ENCODE measurements at places on chromosomes 13 and 19.

GRCh38 chr19:16527334-16527935, 14.8 kb downstream of the CHERP start:
- no peak for DNase-seq

DNA sequence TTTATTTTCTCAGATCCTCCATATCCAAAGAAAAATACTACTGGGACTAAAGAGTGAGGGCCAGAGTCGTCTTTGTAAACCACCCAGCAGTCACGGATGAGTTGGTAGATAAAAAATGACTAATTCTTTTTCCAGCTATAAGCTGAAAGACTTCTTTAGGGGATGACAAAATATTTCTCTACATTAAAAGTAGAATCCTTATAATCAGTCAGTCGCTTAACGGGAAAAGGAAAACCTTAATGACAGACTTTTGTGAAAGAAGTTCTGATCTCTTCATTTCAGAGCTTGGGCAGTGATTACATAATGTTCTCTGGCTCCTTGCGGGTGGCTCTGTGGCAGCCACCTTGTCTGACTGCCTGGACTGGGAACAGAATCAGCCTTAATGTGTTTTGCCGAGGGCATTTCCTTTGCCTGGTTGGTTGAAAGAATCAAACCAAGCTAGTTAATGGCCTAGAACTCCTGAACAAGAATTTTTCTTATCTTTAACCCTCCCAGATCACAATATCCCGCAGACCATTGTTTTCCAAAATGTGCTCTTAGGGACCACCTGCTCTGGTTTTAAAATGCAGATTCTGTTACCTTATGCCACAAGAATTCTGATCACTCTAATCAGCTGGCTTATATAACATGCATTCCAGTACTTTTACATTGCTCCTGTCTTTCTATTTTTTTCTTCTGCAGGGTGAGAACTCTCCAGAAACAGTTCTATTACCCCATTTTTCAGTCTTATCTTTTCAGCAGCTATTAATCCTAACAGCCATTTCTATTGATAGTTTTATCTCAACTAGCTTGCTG, 2.5 kb downstream of the ITM2B start:
- DNase-seq = no peak

- DNase-seq = peak; percentile 83
These were observed at the start of gene ZNF865 for GRCh38 chr19:55605637-55606470. Gene ZNF865, plus strand, starts transcription at chr19:55605647. Its CDS starts 7,972 bp downstream, at chr19:55613619.

DNA sequence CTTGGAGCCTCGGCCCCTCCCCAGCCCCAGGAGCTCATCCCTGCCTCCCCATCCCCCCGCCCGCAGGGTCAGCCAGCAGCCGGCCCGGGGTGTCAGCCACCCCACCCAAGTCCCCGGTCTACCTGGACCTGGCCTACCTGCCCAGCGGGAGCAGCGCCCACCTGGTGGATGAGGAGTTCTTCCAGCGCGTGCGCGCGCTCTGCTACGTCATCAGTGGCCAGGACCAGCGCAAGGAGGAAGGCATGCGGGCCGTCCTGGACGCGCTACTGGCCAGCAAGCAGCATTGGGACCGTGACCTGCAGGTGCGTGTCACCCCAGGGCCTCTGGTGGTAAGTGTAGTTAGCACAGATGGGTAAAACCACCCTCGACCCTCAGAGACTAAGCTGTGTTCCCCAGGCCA, 13.8 kb downstream of the MAP1S start:
- DNase-seq = no peak

GRCh38 chr13:24284889-24285565, 24.4 kb upstream of the C1QTNF9 start:
- DNase-seq = peak; percentile 10

- no peak for DNase-seq
These were observed 54.6 kb downstream of the SPATA13 start for GRCh38 chr13:24215126-24215525.

GRCh38 chr19:2500841-2501261, 24.9 kb downstream of the GADD45B start:
- DNase-seq = no peak

DNA sequence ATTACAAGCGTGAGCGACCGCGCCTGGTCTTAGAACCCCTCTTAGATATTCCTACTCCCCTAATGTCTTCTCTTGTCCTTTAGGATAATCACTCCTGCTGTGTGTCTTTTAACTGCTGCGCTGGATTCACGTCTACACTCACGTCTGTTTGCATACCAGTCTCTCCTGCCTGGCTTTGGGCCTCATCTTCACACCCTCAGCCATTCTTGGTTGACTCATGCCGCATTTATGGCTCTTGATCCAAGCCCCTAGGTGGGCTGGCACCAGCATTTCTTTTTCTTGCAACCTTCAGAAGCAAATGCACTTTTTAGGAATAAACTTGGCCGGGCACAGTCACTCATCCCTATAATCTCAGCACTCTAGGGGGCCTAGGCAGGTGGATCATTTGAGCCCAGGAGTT, 22.7 kb downstream of the MYO9B start:
- no peak for DNase-seq

DNA sequence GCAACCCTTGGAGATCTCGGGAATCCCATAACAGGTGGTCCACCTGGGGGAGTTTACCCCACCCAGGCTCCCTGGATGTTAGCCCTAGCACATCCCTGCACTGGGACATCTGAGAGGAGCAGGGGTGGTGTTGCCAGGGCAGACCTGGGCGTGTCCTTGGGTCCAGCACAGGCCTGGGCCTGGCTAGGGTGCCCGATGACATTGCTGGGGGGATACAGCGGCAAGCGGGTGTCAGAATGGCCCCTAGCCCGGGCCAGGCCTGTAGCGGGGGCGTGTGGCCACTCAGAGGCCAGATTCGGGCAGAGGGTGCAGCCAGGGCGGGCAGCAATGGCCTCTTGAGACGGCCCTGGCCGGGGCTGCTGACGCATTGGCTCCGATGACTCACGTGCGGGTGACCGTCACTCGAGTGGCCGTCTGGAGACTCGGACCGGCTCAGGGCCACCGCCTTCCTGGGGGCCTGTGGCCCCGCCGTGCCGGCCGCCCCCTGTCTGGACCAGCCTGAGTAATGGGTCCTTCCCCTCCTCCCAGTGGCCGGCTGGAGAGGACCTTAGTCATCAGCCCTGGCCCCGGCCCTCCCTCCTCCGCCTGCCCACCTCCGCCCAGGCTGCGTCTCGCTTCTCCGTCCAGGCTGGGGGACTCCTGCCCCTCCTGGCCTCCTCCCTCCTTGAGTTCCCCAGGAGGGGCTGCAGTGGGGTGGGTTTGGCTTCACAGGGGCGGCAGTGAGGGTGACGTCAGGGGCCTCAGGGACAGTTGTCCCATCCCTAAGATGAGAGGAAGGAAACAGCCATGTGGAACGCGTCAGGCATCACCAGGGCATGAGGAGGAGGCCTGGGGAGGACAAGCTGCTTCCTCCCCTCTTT, 23.2 kb upstream of the CRTC1 start:
- DNase-seq = no peak

DNA sequence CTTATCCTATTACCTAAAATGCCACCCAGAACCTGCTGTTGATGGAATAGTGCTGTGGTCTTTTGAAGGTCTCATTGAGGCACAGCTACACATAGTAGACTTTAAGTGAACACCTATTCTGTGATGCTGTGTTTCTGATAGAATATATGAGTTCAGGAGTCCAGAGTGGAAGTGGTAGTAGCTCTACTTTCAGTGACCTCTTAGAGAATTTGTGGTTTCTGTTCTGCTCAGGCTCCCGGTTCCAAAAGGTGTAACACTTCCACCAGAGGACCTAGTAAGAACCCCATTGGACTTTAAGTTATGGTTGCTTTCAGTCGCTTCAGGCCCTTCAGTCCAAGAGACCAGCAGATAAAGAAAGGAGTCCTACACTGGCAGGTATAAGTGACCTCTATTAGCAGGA, 11.4 kb upstream of the MYCBP2 start:
- no peak for DNase-seq

- DNase-seq = no peak
These were observed 25.5 kb downstream of the FOXO1 start for GRCh38 chr13:40640845-40641458.

- no peak for DNase-seq
These were observed 17.2 kb downstream of the POLRMT start for GRCh38 chr19:616062-616700.

DNA sequence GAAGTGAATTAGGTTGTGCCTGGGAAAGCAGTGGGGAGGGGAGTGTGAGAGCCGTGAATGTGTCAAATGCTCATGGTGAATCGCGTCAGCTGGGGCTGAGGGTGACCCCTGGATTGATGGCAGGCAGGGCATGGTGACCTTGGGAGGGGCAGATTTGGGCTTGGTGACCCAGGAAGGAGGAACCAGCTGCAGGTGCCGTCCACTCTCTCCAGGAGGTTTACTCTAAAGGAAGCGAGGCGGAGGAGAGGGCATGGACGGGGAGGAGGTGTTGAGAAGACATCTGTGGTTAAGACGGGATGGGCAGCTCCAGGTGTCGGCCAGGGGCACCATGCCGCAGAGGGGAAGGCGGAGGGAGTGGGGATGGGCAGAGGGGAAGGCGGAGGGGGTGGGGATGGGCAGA, 28.7 kb downstream of the TMEM255B start:
- DNase-seq = no peak

Data from fibroblast of skin of right quadriceps (primary cell).